ENCODE measurements at places on chromosomes 2 and 18.

- DNase-seq: peak; percentile 68
Observed at GRCh38 chr18:63025251-63026090, 294.1 kb downstream of the BCL2 start.

DNA sequence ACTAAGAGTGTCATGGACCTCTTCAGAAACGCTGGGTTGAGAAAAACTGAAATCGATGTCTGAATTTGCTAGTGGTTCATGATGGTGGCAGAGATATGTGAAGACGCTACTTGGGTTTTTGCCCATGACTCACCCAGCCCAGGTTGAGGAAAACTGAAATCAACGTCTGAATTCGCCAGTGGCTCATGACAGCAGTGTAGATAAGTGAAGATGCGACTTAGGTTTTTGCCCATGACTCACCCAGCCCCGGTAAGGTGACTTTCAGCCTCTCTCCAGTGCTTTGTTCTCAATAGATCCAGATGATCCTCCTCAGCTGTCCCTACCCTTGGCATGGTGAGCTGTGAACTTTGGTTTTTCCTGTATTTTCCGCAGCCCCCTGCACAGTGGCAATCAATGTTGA is 105.3 kb upstream of the SIX3 start:
- DNase-seq: no peak

GRCh38 chr2:237731663-237732062 is 66.9 kb upstream of the RBM44 start:
- peak; percentile 64 for DNase-seq

DNA sequence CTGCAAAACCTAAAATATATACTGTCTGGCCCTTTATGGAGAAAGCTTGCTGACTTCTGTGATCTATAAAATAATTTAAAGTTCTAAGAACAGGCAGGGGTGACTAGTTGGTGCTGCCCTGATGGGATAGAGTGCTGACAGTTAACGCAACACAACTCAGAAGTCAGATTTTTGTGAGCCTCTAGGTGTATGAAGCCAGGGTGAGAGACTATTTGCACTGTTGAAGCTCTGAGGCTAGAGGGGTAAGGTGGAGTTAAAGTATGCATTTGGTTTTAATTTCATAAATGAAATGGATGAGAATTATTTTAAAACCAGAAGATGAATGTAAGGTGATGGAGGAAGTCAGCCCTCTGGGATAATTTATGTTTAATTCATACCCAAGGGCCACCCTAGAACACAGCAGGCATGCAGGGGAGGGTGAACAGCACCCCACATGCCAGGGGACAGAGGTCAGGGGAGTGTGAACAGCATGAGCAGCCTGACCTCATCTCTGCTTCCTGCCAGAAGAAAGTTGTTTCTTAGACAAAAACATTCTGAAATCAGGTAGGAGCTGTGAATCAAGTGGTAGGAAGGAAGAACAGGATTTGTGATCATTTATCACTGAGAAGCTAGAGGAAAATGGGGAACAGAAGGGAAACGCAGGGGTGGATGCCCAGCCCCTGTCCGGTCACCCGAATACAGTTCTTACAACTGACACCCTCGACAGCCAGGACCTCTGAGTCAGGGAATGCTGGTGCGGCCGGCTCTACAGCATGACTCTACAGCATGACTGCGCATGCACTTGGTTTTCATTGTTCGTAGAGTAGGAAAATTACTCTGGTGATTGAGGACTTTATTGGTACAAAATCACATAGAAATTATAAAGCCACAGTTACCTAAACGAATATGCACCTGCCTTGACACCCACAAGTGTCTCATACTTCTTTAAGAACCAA is 93.1 kb downstream of the MBP start:
- no peak for DNase-seq

GRCh38 chr2:232336241-232336736 is 42.3 kb upstream of the ALPP start:
- no peak for DNase-seq

DNA sequence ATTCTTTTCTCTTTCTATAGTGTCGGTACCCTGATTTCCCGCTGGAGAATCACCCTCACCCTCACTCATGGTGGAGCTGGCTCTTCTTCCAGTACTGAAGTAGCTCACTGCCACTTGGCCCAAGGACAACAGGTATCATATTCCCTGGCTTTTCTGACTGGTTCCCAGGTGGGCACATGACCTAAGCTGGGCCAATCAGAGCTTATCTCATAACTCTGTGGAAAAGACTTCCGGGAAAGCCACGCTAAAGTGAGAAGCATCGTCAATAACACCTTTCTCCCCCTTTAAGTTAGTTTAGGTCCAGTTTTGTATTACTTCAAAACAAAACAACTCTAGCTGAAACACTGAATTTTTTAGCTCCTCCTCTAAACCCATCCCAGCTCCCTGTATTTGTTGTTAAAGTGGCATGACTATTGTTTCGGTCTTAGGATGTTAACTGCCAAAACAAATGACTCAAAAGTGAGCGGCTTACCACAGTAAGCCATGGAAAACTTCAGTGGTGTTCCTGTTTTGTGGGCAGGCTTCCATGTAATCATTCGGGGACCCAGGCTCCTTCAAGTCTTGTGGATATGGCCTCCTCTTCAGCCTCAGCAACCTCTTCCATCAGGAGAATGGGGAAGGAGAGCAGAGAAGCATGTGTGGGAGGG is 137.4 kb upstream of the DLX2 start:
- no peak for DNase-seq

DNA sequence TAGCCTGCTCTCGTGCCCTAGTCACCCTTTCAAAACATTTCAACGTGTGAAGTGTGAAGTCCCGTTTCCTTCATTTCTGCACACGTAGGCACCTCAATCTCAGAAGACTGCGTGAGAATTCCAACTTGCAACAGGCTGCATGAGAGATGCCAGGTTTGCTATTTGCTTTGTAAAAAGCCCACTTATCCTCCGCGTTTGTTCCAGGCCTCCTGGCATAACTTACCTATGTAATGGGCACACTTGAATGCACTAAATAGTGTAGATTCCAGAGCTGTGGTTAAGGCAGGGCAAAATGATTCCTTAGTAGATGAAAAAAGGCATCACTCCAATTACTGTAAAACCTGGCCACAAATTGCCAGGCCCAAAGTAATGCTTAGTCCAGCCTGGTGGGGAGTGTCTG is 179.6 kb downstream of the INO80D start:
- no peak for DNase-seq

DNA sequence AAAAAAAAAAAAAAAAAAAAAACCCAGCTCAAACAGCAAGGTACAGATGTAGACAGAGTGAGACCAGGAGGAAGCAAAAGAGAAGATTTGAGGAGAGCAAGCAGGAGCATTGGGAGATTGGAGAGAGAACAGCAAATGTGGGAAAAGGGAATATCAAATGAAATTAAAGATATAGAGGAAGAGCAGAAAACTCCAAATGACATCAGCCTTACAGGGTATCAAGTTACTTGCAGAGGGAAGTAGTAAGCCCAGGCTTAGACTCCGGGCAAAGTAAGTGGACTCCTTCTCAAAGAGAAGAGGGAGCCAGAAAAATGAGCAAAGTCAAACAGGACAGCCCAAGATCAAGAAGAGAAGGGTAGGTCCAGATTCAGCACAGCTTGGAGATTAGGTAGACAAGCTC is 93.3 kb upstream of the PPP1CB start:
- no peak for DNase-seq

DNA sequence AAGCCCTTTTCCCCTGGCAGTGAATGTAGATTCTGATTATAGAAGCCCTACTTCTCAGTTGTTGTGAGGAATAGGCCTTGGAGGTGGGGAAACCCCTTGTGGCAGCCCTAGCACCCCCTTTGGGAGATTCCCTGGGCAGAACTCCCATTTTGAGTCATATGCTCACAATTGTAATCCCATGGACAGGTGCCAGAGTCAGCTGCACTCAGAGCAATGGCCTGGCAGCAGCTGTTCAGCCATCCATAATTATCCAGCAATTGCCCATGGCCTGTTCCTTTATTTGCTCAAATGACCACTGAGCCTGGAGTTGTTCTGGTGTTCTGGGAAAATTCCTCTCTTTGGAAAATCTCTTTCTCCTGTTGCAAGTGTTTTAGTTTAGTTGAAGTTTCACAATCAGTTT is 71.7 kb downstream of the PTRHD1 start:
- peak; percentile 59 for DNase-seq

- no peak for DNase-seq
Observed at GRCh38 chr2:64220894-64221617, 76.8 kb upstream of the PELI1 start.

DNA sequence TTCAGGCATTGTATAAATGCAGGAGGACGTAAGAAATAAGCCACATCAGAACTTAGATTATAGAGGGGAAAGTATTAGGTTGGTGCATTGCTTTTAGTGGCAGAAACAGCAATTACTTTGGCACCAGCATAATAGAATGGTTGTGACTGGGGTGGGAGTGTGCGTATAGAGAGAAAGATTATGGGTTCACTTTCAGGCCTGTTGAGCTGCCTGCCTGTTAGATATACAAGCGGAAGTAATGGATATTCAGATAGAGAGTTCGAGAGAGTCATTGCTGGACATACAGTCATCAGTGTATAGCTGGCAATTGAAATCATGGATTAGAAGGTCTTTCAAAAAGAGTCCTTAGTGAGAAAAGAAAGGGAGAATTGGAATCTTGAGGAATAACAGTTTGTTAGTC is 139.2 kb upstream of the MYO3B start:
- DNase-seq: no peak

DNA sequence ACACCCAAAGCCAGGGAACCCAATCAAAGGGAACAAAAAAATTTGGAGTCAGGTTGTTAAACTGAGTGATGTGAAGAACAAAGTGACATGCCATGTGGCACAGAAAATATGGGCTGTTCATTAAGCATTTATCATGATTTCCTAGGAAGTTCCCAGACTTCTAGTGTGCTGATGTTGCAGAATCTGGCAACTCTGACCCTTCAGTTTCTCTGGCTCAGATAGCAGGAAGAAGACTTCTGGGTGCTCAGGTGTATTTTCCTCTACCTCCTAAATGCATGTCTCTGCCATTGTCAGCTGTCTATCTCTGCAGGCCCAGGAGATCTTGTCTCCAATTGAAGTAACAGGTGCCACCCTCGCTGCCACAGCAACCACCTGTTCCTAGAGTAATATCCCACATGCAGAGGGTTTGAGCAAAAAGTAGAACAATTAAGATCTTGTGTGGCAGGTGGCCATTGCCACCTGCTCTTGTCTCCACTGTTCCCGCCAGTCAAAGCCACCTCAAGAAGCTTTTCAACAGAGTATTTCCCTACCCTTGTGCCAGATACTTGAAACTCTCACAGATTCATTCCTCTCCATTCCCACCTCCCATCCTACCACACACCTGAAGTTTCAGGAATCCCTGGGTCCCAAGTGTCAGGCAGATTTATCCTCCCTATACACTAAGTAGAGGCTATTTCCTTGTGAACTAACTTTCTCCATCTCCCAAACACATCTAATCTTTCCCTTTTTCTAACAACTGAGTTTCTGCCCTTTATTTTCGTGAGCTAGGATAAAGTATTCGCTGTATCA is 533.7 kb upstream of the CHAC2 start:
- DNase-seq: no peak

DNA sequence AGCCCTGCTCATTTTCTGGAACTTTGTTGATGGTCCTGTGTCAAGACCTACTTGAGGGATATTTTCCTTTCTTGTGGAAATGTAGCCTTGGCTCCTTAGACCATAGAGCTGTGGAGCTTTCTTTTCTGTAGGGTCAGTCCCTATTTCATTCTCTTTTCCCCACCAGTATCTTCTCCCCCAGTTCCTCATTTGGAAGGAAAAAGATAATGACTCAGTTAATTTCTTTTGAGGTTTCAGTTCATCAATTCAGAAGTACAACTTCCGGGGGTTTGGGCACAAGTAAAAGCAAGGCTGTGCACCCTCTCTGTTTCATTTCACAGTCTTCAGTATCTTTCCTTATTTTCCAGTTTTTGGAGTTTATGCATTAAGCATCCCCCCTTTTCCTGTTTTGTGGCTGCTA is 70.7 kb downstream of the CDC42EP3 start:
- DNase-seq: no peak

GRCh38 chr2:120473522-120474271 is 127.8 kb downstream of the INHBB start:
- DNase-seq: no peak

DNA sequence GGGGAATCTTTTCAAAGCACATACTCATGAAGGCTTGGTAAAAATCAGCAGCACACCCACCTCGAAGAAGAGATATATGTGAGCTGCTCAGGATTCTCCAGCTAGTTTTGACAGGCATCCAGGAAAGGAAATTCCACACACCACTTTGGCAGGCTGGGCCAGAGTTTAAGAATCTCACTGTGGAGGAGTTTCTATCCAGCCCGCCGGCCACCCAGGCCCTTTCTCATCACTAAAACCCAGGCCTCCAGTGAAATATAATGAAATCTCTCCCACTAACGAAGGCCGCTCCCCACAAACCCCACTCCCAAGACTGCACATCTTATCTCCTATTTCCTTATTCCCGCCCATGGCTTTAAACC is 202.0 kb downstream of the GLI2 start:
- no peak for DNase-seq
